Osteocyte (in vitro differentiated cells): ENCODE measurements at places on chromosomes 2 and 18.

GRCh38 chr2:101496279-101496678 is 21.4 kb upstream of the RFX8 start:
- H3K4me3 ChIP-seq: no peak overlapping the region
- no peaks in the 10 kb centered on the region for H3K4me1 ChIP-seq
- no peaks in the 10 kb centered on the region for H3K36me3 ChIP-seq
- DNase-seq: peak; percentile 60
- H3K27ac ChIP-seq: no peak overlapping the region

- DNase-seq: no peak
- H3K36me3 ChIP-seq: no peaks in the 10 kb centered on the region
- H3K27me3 ChIP-seq: no peaks in the 10 kb centered on the region
- no peak overlapping the region for H3K27ac ChIP-seq
These were observed 23.6 kb upstream of the OTOS start for GRCh38 chr2:240163844-240164574.

GRCh38 chr2:86563650-86564061 is 413 bp upstream of the CHMP3 start:
- peaks cover 22% of the 10 kb centered on the region for H3K4me1 ChIP-seq
- peak overlapping the region; percentile 93 for H3K4me3 ChIP-seq
- H3K36me3 ChIP-seq: no peaks in the 10 kb centered on the region
- no peak for DNase-seq
- H3K27ac ChIP-seq: peak overlapping the region; percentile 99
- H3K27me3 ChIP-seq: peaks cover 15% of the 10 kb centered on the region

GRCh38 chr2:34547340-34547739 is 948.2 kb upstream of the FAM98A start:
- H3K4me3 ChIP-seq: no peak overlapping the region
- H3K36me3 ChIP-seq: no peaks in the 10 kb centered on the region
- H3K27ac ChIP-seq: no peak overlapping the region
- H3K4me1 ChIP-seq: no peaks in the 10 kb centered on the region
- no peaks in the 10 kb centered on the region for H3K27me3 ChIP-seq
- no peak for DNase-seq

DNA sequence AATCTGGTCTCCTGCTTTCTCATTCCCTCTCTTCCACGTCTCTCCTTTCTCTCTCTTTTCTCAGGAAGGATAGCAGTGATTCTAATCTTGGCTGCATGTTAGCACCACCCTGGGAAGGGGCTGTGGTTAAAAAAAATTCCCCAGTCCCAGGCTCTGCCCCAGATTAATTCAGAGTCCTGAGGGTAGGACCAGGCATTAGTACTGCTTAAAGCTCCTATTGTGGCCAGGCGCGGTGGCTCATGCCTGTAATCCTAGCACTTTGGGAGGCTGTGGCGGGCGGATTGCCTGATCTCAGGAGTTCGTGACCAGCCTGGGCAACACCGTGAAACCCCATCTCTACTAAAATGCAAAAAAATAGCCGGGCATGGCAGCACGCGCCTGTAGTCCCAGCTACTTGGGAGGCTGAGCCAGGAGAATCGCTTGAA is 35.4 kb upstream of the EML4 start:
- no peak overlapping the region for H3K4me3 ChIP-seq
- DNase-seq: peak; percentile 57
- peaks cover 65% of the 10 kb centered on the region for H3K4me1 ChIP-seq
- H3K36me3 ChIP-seq: no peaks in the 10 kb centered on the region
- no peaks in the 10 kb centered on the region for H3K27me3 ChIP-seq
- peak overlapping the region; percentile 65 for H3K27ac ChIP-seq

- DNase-seq: no peak
- H3K27ac ChIP-seq: no peak overlapping the region
- H3K27me3 ChIP-seq: no peaks in the 10 kb centered on the region
- H3K36me3 ChIP-seq: no peaks in the 10 kb centered on the region
- H3K4me1 ChIP-seq: no peaks in the 10 kb centered on the region
- H3K4me3 ChIP-seq: no peak overlapping the region
These were observed 259.7 kb upstream of the STON1 start for GRCh38 chr2:48270209-48270608.

- H3K4me1 ChIP-seq: peaks cover 59% of the 10 kb centered on the region
- peak overlapping the region; percentile 82 for H3K4me3 ChIP-seq
- DNase-seq: no peak
These were observed 1.4 kb downstream of the MBP start for GRCh38 chr18:77131100-77131651.

DNA sequence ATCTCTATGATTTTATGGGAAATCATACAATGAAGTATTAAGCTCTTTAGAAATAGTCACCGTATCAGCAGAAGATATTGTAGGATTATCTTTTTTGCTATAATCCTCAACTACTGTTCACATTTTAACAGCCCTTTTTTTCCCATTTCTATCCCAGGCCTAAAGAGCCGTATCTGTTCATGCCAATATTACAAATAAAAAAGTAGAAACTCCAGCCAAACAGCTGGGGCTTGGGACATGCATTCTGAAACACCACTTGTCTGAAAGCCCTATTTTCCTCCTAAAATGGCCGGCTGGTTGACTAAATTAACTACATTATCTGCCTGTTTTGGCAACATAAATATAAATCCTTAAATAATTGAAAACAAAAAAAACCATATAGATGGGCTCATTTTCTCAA is 477.8 kb downstream of the CDH2 start:
- H3K27ac ChIP-seq: no peak overlapping the region
- peaks cover 5% of the 10 kb centered on the region for H3K4me1 ChIP-seq
- no peak overlapping the region for H3K4me3 ChIP-seq
- H3K36me3 ChIP-seq: no peaks in the 10 kb centered on the region
- no peak for DNase-seq
- no peaks in the 10 kb centered on the region for H3K27me3 ChIP-seq

- H3K4me3 ChIP-seq: no peak overlapping the region
- no peak for DNase-seq
- no peaks in the 10 kb centered on the region for H3K4me1 ChIP-seq
- no peaks in the 10 kb centered on the region for H3K27me3 ChIP-seq
These were observed 240.3 kb downstream of the AGAP1 start for GRCh38 chr2:235734168-235734567.

DNA sequence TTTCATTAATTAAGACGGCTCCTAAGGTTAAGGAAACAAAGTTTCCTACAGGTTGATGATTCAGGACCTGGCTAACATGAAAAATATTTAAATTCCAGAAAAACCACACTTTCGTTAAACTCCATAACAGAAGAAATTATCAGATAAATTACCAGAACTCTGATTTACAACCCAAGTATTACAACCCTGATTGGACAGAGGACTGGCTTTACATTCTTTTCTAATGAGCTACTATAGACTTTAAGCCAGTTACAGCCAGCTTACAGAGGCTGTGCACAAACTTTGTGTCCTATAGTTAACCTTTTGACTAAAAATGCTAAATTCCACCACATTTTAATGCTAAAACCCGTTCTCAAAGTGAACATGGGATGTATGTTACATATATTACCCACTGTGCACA is 458.6 kb downstream of the KCNJ3 start:
- H3K4me3 ChIP-seq: no peak overlapping the region
- no peaks in the 10 kb centered on the region for H3K36me3 ChIP-seq
- DNase-seq: no peak
- no peaks in the 10 kb centered on the region for H3K4me1 ChIP-seq

- H3K4me1 ChIP-seq: peaks cover 11% of the 10 kb centered on the region
- H3K36me3 ChIP-seq: no peaks in the 10 kb centered on the region
- no peaks in the 10 kb centered on the region for H3K27me3 ChIP-seq
- peak; percentile 62 for DNase-seq
- H3K4me3 ChIP-seq: no peak overlapping the region
These were observed 7.8 kb downstream of the NT5DC4 start for GRCh38 chr2:112728378-112729175.

GRCh38 chr18:527146-527545 is 26.6 kb upstream of the COLEC12 start:
- peaks cover 30% of the 10 kb centered on the region for H3K4me1 ChIP-seq
- DNase-seq: no peak
- H3K36me3 ChIP-seq: no peaks in the 10 kb centered on the region
- H3K27ac ChIP-seq: no peak overlapping the region
- no peak overlapping the region for H3K4me3 ChIP-seq

DNA sequence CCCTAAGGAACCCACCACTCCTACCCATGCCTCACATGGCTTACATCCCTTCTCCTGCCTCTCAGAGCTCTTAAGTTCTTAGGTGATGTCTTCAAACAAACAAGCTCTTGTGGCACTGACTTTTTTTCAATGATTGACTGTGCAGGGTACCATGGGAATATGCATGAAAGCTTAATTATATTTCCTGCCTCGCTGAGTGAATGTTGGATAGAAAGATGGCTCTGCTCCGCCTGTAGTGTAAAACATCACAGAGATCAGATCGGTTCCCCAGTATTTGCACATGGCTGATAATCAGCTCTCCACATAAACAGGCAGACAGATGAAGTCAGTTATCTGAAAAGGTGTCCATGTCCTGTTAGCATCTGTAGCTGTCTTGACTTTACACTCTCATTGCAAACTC is 820.8 kb downstream of the TDRD15 start:
- H3K4me3 ChIP-seq: no peak overlapping the region
- no peaks in the 10 kb centered on the region for H3K36me3 ChIP-seq
- no peaks in the 10 kb centered on the region for H3K4me1 ChIP-seq

DNA sequence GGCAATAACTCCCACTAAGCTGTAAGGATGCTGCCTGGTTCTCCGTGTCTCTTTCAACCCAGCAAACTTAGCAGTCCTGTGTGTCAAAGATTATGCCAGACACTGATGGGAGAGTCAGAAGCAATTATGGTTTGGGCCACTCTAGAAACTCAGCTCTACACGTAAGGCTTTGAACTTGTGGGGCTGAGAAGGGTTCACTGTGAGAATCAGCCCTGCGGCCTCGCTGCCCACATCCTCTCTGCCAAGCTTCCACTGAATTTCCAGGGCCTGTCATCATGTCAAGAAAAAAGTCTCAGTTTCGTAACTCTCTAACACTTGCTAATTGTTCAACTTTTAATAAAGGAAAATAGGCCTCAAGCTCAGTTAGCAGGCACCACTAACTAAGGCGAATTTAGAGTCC is 308.8 kb upstream of the LYPD1 start:
- no peak overlapping the region for H3K4me3 ChIP-seq
- no peaks in the 10 kb centered on the region for H3K4me1 ChIP-seq
- no peaks in the 10 kb centered on the region for H3K36me3 ChIP-seq
- H3K27me3 ChIP-seq: no peaks in the 10 kb centered on the region

DNA sequence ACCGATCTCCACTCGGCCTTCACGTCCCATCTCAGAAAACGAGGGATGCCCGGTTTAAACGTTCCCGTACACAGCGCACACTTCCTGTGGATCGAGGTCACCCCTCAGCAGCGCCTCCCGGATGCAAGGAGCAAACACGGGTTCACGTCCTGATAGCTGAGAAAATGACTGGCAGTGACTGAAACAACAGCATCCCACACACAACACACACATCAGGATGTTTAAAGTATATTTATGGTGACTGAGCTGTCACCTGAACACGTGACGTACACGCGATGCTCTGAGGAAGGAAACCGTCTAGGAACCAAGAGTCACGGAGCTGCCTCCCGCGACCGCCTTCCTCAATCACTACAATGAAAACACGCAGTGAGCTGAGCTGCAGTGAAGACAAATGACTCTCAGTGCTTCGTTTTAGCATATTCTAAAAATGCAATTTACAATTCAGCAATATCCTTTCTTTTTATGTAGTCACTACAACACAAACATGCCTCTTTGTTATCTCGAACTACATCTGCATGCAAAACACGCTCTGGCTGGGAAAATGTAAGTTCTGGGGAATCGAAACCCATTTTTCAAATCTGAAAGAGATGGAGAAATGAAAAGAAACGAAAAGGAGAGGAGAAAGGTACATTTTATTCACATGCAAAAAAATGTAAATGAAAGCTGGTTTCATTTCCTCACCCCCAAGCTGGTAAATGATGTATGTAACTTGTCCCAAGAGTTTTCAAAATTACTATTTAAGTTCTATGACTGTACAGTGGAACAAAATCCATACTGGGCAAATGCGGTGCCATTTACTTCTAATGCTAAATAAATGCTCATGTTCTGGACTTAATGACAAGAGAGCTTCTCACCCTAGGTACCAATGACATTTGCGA is 19.8 kb downstream of the HDAC4 start:
- H3K27ac ChIP-seq: no peak overlapping the region
- H3K4me3 ChIP-seq: no peak overlapping the region
- no peak for DNase-seq

DNA sequence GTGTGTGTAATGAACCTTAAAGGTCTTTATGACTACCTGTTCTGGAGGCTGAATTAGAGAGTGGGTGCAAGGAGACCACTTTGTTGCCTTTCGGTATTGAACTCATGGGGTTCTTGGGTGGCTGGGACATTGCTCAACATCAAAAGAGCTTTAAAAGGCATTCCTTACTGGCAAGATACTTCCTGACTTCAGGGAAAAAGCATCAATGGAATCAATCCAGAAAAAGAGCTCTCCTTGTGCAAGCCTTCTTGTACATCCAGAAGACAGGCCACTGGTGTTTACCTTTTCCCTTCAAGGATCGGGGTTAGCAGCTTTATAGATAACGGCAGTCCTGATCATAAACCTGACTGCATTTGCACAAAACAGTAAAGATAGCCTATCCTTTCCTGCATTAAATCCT is 9.5 kb downstream of the PNO1 start:
- H3K4me1 ChIP-seq: no peaks in the 10 kb centered on the region
- H3K27me3 ChIP-seq: no peaks in the 10 kb centered on the region
- no peak overlapping the region for H3K27ac ChIP-seq

DNA sequence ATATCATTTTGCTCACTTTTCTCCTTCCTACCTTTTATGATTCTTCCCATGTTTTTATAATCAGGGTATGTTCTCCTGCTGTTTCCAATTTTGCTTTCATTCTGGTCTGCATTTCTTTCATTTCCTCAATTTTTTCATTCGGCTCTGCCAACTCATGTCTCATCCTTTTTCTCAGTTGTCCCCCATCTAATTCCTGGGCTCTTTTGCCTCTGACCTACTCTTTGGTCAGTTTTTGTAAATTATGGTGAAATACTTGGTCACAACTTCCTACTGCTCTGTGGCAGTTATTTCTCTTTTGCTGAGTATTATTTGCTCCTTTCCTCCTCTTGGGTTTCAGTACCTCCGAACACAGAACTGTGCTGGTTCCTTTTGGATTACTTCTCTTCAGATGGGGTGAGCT is 27.5 kb downstream of the MYO7B start:
- peaks cover 11% of the 10 kb centered on the region for H3K27me3 ChIP-seq
- H3K4me3 ChIP-seq: no peak overlapping the region
- H3K4me1 ChIP-seq: peaks cover 4% of the 10 kb centered on the region
- peaks cover 2% of the 10 kb centered on the region for H3K36me3 ChIP-seq
- DNase-seq: no peak
- no peak overlapping the region for H3K27ac ChIP-seq

GRCh38 chr2:105080461-105080860 is 42.6 kb downstream of the MRPS9 start:
- no peaks in the 10 kb centered on the region for H3K27me3 ChIP-seq
- H3K36me3 ChIP-seq: peaks cover 6% of the 10 kb centered on the region
- no peak overlapping the region for H3K4me3 ChIP-seq
- no peak for DNase-seq
- peaks cover 33% of the 10 kb centered on the region for H3K4me1 ChIP-seq

- H3K36me3 ChIP-seq: peaks cover 34% of the 10 kb centered on the region
- no peak for DNase-seq
These were observed 27.7 kb downstream of the BIRC6 start for GRCh38 chr2:32384529-32384928.

- peaks cover 13% of the 10 kb centered on the region for H3K4me1 ChIP-seq
- no peak overlapping the region for H3K4me3 ChIP-seq
- no peak overlapping the region for H3K27ac ChIP-seq
- DNase-seq: no peak
- H3K27me3 ChIP-seq: peaks cover 40% of the 10 kb centered on the region
- no peaks in the 10 kb centered on the region for H3K36me3 ChIP-seq
These were observed 7.7 kb downstream of the SLC30A3 start for GRCh38 chr2:27255187-27255586.
